NCI-H187 (cell line): ENCODE measurements at places on chromosomes 7 and 10.
A peak's percentile ranks its signal among the peaks of the same experiment; 100 is the strongest.

DNA sequence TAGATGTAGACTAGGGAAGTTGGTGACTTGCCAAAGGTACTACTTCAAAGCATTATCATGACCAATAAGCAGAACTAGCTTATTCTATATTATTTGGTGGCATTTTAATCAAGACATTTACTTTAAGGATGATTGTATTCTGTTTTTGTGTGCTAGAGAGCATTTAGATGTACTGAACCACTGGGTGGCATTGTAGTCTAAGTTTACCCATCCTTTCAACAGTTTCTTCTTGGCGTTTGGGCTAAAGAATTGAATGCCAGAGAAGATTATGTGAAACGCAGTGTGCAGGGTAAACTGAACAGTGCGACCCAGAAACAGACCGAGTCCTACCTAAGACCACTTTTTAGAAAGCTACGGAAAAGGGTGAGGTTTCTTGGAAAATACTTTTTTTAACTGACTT lies 26.8 kb downstream of the PRPF18 start:
- DNase-seq: no peak

GRCh38 chr10:27558612-27559020 lies 54.5 kb downstream of the RAB18 start:
- no peak for DNase-seq

DNA sequence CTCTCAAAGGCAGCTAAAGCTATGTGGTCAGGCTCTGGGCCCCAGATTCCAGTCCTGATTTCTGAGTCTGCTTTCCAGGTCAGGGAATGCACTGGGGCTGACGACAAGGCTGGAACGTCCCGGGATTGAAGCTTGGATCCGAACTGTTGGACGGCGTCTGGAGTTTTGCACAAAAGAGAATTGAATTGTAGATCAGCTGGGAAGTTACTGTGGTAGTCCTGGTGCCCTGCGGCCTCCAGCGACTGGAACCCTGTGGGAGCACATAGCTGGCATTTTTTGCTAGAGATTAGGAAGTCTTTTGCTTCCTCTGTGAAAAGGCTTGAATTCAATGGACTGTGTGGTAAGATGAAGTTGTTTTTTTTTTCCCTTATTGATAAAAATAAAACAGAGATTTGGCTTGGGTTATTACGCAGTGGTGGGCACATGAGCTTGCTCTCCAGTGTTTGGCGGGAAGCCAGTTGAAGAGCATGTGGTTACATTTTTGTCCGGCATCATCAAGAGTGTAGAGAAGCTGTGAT lies at the start of gene HK1:
Gene HK1 (plus strand): TSS at position 51 of the 518 bp plus-strand sequence.
- no peak for DNase-seq

DNA sequence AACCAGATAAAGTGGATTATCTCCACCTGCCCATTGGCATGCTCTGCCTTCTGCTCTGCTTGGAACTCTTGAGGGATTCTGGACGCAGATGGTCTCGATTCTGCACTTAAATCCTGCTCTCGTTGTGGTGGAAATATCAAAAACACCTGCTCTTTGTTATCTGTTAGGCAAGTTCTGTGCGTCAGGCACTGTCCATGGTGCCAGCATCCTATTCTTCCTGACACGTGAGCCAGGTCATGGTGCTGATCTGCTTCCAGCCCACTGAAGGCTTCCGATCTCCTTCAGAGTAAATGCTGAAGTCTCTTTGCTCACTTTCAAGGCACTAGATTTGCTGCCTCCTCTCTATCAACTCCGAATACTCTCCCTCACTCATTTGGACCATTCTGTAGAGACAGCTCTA lies 505.6 kb downstream of the HTR7 start:
- DNase-seq: no peak

DNA sequence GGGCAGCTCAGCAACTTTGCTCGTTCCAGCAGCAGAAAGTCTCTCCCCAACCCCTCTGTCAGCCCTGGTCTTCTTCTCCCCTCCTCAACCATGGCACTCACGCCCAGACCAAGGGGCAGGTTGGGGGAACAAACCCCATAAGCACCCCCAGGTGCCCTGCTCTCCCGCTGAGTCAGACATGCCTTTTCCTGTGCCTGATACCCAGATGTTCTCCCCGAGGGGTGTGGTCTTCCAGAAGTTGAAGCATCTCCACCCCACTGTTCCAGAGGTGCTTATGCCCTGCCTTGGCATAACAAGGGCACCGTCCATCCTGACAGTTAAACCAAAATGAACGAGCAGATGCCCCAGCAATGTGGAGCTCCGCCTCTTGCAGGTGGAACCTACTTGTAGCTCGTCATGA lies 67.1 kb downstream of the C10orf143 start:
- DNase-seq: no peak

DNA sequence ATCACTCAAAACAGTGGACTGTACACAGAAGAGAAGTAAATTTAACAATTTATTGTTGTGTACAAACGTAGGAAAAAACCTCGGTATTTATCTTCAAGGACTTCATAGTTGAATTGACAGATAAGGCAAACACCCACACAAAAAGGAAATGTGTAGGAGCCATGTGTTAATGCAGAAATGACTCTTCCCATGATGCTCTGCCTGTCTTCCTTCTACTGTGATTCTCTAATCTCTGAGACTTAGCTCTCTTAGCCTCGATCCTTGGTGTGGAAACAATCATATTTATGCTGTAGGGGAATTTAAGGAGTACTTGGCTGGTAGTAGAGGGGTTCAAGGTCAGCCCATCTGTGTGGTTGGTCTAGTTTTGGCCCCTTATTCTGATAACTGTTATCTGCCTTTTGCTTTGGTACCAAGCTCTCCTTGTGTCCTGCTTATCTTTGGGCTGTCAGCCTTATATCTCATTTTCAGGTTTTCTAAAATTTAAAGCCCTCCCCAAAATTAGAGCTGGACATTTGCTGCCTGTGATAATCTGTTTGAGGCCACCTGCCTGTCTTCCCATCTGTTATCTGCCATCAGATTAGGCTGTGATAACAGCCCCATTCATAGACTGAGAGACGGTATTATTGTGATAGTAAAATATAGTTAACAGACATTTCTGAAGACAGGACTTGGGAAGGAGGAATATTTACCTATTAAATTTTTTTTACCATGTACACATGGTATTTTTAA lies 81.7 kb downstream of the GPR85 start:
- DNase-seq: no peak

GRCh38 chr10:77965294-77965693 lies 38.7 kb upstream of the DLG5 start:
- DNase-seq: no peak

DNA sequence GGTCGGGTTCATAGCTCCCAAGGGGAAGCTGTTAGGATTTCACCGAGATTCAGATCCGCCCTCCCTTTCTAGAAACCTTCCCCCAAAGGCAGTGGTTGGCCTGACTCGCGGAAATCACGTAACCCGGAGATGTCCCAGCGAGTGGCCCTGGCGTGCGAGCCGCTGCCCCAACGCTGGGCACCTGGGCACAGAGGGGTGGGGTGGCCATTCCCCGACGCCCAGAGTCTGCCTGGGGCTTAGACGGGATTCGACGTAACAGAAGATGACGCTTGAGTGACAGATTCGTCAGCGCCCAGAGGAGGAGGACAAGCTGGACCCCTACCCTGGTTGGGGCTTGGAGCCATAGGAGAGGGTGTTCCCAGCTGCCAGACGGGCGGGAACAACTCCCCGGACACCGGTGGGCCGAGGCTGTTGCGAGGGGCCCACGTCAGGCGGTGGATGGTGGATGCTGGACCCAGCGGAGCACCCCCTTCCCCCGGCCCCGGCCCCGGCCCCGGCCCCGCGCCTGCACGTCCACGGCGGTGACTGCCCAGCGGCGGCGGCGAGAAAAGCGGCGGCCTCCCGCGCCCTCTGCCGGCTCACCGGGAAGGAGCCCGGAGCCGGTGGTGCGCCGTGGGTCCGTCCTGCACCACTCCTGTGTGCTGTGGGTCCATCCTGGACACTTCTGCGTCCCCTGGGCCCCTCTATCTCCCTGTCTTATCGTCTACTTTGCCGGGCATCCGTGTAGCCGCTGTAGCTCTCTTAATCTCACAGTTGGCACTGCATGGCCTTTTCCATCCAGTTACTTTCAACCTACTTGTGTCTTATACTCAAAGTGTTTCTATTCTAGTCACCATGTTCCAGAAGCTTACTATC lies 35.4 kb upstream of the KNDC1 start:
- DNase-seq: no peak

- DNase-seq: no peak
Observed at GRCh38 chr7:155322530-155322929, 24.9 kb downstream of the INSIG1 start.

- DNase-seq: no peak
Observed at GRCh38 chr10:117165538-117166417, 27.7 kb upstream of the VAX1 start.

DNA sequence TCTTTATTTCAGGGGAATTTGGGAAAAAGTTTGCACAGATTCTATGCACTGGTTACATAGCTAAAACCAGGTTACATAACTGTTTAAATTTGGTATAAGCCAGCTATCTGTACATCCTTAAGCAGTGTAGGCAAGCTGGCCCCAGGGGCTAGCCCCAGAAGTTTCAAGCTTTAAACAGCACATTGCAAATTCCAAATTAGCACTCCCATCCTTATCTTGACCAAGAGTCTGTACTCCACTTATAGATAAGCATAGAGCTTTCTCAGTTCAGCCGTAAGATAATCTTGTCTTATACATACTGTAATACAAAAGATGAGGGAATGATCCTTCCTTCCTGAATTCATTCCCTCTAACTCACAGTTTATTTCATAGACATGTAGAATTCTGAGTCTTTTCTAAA lies 109.3 kb downstream of the SPAG6 start:
- no peak for DNase-seq

DNA sequence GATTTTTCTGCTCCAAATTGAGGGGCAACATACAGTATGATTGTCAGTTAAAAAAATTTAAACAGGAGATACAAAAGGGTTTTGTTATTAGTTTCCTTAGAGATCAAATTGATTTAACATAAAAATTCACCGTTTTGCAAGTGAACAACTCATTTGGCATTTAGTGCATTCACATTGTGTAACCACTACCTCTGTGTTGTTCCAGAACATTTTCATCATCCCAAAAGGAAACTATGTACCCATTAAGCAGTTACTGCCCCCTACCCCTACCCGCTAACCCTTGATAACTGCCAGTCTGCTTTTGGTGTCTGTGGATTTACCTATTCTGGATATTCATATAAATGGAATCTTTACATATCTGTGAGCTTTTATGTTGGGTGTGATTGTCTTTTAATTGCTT lies 3.1 kb downstream of the ZRANB1 start:
- DNase-seq: no peak

DNA sequence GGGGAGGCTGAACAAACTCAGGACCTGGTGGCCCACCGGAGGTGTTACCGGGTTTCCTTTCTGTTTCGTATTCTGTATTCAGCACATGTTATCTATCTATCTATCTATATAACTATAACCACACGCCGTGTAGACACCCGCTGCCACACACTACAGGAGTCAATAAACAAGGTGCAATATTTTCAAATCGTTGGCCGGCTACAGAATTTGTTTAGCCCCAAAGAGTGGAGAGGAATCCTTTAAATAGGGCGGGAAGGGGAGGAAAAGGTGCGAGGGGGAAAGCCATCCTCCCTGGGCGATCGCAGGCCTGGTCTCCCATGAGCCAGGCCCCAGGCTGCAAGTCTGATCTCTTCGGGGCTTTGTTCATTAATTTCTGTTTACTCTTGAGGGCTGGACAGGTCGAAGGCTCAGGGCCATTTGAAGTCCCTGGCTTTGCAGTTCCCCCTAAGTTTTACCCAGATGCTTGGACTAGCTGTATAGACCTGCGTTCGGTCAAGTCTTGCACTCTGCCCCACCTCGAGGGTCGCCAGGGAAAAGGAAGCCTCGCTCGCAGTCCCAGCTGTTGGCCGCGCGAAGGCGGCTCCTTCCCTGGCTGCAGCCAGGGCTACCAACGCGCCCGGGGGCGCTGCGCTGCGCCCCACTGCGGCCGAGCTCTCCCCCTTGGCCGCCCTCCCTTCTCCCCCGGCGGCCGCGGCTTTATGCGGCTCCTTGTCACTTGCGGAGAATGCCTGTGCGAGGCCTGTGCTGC lies 3.8 kb downstream of the NKX2-3 start:
- no peak for DNase-seq

GRCh38 chr7:96547371-96547811 lies 162.3 kb downstream of the SEM1 start:
- DNase-seq: peak; percentile 25

GRCh38 chr7:8040768-8041369 lies 72.3 kb downstream of the GLCCI1 start:
- no peak for DNase-seq

DNA sequence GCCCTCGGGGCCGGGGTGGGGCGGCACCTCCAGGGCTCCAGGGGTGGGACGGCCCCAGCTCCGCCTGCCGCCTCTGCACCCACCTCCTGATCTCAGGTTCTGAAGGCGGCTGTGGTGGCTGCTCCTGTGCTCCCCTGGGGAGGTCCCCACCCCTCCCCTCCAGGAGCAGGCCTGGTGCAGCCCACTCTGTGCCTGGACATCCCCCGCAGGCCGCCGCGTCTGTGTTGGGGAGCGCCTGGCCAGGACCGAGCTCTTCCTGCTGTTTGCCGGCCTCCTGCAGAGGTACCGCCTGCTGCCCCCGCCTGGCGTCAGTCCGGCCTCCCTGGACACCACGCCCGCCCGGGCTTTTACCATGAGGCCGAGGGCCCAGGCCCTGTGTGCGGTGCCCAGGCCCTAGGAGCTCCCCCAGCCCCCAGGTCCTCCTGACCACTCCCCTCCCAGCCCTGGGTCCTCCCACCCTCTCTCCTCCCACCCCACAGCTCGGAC lies 5.5 kb downstream of the CYP2W1 start:
- no peak for DNase-seq

DNA sequence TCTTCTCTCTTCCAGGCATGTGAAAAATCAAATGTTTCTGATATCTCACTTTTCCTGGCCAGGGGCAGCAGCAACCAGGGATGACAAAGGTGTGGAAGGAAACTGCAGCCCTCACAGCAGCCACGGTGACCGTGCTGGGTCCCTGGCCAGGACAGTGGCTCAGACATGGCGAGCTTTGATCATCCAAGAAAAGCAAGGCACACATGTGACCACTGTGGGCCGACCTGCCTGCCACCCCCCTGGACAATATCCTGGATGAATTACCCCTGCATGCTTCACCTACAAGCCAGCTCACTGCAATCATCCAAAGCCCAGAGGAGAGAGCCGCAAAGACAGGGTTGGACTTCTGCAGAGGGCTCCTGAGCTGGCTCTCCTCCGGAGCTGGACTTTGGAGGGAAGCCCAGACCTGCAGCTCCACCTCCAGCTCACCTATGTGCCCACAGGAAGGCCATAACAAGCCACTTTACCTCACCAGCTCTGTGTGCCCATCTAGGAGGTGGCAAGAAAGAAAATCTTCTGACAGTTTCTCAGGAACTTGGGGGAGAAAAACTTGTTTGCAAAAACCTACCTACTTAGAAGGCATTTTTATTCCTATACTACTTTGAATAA lies 2.7 kb downstream of the CHST15 start:
- no peak for DNase-seq

GRCh38 chr10:90912854-90913479 lies 7.9 kb downstream of the ANKRD1 start:
- no peak for DNase-seq

DNA sequence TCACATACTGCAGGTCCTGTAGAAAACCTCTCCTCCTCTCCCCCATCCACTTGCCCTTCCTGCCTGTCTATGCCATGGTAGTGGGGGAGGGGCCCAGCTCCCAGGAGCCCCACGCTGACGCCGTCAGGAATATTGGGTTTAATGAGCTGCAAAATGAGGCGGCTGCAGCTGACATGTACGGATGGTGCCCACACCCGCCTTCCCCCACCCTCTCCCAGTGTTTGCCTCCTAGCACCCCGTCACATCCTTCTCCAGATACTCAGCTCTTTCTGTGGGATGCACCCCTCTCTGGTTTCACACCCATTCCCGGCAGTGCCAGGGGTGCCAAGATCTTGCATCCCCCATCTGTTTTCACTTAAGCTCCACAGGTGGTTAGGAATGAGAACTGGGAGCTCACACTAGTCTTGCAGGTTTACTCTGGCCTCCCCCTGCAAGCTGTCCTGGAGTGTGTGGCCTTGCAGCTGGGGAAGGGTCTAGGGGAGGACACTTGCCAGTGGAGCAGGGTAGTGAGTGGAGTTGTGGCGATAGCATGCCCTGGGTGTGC lies 26.1 kb downstream of the GBX1 start:
- DNase-seq: no peak
